ENCODE measurements at places on chromosomes 12 and 14. TPM values are rescaled to one million over a fixed set of nuclear protein-coding genes. Genes with fewer than 3 reads are reported as not detected.

GRCh38 chr14:87014856-87015255, 978.1 kb downstream of the GALC start:
- no peak for DNase-seq

DNA sequence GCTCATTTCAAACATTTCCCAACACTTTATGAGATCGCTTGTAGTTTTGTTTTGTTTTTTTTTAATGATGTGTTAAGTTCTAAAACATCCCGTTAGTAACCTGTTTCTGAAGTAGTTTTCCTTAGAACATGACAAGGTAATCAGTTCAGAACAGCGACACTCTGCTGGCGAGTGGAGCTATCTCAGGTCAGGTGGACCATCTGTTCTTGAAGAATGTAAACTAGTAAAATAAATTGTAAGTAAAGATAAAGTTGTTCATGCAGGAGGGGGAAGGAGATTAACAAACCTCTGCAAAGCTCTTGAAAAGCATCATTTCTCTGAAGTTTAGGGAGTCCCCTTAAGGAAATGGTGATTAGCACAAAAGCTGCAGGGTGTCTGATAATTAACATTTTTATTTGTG, 71.9 kb upstream of the DACT1 start:
- no peak for DNase-seq

- no peak for DNase-seq
These were observed 19.8 kb upstream of the KCNH3 start for GRCh38 chr12:49518914-49519573.

- no peak for DNase-seq
These were observed 183.4 kb upstream of the NRXN3 start for GRCh38 chr14:77986773-77987172.

- no peak for DNase-seq
These were observed 16.4 kb upstream of the PUS1 start for GRCh38 chr12:131912518-131913274.

- DNase-seq, result no peak
These were observed 35.7 kb downstream of the GNPTAB start for GRCh38 chr12:101795013-101795412.

- DNase-seq, result peak; percentile 74
These were observed 60.6 kb downstream of the PTPRB start for GRCh38 chr12:70576341-70577282.

GRCh38 chr14:88044776-88045446, 40.0 kb downstream of the GPR65 start:
- no peak for DNase-seq

- DNase-seq, result no peak
These were observed 31.6 kb downstream of the PPP1R36 start for GRCh38 chr14:64581363-64581762.

DNA sequence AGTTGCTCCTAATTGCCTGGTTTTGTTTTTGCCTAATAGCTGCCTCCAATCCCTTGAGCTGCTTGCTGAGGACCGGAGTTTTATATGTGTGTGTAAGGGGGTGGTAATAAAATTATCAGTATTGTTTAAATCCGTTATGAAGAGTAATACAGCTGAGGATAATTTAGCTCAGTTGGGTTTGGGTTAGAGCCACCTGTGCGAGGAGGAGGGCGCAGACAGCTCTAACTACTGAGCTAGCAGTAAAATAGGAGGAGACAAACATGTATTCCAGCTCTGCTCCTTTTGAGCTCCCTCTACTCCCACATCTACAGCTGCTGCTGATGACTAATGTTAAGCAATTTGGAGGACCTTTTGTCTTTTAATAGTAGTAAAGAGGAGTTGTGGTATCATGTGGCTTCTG, 61.5 kb downstream of the SPATS2 start:
- DNase-seq, result no peak

DNA sequence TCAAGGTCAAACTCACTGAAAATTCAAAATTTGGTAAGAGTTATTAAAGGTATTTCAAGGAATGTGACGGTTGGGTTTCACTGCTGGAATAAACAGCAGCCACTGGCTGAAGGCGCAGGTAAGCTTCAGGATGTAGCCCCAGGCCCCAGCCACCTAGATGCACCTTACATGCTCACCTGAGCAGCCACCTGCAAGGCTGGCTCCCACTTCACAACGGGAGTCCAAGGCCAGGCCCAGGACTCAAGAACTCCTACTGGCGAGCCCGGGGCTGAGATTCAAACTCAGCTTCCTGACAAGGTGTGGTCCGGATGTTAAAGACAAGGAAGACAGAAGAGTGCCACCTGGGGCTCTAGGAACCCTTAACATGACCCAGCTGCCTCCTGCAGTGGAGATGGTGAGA, 78.4 kb downstream of the ITPK1 start:
- no peak for DNase-seq

DNA sequence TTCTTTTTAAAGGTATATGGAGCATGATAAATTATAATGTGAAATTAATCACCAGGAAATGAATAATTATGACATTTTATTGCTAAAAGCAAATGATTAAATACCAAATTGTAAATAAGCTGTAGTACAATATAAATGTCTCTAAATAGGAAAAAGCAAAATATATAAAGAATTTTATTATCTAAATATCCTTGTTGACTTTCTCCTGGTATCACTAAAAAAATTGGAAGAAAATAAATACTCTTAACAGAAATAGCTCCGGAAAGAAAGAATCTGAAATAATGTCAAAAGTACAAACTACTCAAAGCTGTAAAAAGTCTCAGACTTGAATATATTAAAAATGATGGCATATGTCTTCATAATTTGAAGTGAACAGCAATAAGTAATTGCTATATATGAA, at the start of gene OR11H7:
TSS of gene OR11H7 (plus strand) at position 301 of the 400 bp plus-strand sequence.
- no peak for DNase-seq

SVOP gene
- polyA plus RNA-seq, result 0.12 TPM

KRT83 gene
- not detected for polyA plus RNA-seq

KIF21A gene
- polyA plus RNA-seq, result 37.5 TPM

LRFN5 gene
- polyA plus RNA-seq, result 10.3 TPM

ATG14 gene
- 16.0 TPM for polyA plus RNA-seq

TMEM52B gene
- polyA plus RNA-seq, result 138 TPM

Data from renal pelvis (tissue), 12 donors.